ENCODE measurements at places on chromosomes 5 and 9.

- DNase-seq, result no peak
These were observed 14.5 kb upstream of the WNK2 start for GRCh38 chr9:93169444-93169843.

GRCh38 chr9:60545346-60545877 is 368.8 kb upstream of the SPATA31A5 start:
- DNase-seq, result no peak

GRCh38 chr5:36403632-36404311 is 102.1 kb upstream of the RANBP3L start:
- DNase-seq, result no peak

- DNase-seq, result no peak
These were observed 76.6 kb downstream of the MAPKAP1 start for GRCh38 chr9:125630436-125630835.

GRCh38 chr9:134149380-134149779 is 13.5 kb downstream of the WDR5 start:
- no peak for DNase-seq

DNA sequence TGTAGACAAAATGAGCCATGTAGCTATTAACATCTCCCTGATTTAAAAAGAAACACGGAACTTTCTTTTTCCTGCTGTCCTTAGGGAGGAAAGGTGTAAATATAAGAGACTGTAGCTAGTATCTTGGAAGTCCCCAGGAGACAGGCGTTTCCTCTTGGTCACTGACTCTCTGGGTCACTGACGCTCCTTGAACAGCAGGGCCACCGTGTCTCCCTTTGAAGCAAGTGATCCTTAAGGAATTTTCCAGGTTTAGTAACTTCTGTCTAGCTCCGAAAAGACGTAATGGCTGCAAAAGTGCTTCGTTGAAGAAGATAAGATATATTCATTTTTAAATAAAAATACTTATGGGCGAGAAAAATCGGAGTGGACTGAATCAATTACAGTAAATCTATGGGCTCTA is 745 bp upstream of the CLTA start:
- DNase-seq, result no peak

DNA sequence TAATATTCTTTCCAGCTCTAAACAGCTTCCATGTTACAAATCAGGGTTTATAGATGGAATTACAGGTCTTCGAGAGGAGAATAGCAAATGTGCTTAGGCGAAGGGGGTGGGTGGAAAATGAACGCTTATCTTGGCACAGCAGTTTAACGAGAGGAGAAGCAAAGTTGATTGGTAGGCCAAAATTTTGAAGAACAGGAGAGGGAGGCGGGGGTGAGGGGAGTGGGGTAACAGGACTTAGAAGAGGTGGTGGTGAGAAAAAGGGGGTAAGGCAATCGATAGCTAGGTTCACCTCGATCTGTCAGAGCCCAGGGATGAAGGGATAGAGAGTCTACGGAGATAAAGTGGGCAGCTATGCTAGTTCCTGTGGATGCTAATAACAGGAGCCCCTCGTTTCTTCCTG is 764 bp downstream of the ANKRA2 start:
- DNase-seq, result no peak

DNA sequence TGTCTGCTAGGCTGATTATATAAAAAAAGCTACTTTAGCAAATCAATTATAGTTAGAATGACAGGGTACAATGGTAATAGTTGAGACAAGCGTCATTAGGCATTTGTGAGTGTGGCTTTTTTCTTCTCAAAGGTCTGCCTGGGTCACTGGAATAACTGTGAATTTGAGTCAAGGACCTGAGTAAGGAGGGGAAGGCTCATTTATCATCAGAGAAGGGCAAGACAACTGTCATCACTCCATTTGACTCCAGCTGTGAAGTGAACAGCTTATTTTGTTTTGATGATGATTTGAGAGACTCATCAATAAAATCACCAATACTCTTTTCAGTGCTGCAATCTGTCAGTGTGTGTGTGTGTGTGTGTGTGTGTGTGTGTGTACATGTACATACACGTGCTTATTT is 118.6 kb downstream of the MAT2B start:
- DNase-seq, result no peak

DNA sequence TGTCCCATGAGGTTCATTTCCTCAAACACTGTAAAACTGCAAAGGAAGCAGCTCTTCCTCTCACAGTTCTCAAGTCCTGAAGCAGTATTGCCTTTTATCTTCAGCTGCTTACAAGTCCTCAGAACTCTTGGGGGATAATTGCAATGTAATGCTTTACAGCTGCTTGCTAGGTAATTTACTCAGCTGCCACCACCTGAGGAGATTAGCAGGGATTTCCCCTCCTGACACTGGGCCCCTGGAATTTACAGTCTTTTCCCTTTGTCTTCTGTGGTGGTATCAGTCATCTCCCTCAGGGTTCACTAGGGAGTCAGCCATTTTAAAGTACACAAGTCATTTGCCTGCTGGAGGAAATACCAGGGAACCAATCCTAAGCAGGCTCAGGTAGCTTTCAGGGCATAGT is 754.3 kb upstream of the GRAMD2B start:
- DNase-seq, result no peak

- no peak for DNase-seq
These were observed 464.9 kb upstream of the MPDZ start for GRCh38 chr9:13744261-13744901.

GRCh38 chr9:79166005-79166404 is 405.8 kb upstream of the TLE4 start:
- DNase-seq, result no peak

DNA sequence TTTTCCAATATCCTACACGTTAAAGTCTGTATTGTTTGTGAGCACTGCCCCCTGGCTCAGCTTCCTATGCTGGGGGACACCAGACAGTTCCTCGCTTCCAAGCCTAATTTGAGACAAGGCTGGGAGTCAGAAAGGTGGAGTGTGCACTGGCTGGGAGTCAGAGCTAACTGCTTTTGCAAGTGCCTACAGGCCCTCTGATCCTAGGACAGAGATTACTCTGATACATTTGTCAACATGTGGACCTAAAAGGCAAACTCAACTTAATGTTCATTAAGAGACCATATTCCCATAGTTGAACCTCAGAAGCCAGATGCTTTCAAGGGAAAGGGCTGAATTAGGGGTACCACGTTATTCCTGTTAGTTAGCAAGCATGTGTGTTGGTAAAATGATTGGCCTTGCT is 80.8 kb downstream of the NIPSNAP3B start:
- no peak for DNase-seq

All from caudate nucleus (tissue), 63 donors.